Brain pericyte (primary cell): ENCODE measurements at places on chromosomes 12 and 14.

- peak; percentile 34 for DNase-seq
Measured at GRCh38 chr12:109597795-109598427, 24.3 kb downstream of the MVK start.

DNA sequence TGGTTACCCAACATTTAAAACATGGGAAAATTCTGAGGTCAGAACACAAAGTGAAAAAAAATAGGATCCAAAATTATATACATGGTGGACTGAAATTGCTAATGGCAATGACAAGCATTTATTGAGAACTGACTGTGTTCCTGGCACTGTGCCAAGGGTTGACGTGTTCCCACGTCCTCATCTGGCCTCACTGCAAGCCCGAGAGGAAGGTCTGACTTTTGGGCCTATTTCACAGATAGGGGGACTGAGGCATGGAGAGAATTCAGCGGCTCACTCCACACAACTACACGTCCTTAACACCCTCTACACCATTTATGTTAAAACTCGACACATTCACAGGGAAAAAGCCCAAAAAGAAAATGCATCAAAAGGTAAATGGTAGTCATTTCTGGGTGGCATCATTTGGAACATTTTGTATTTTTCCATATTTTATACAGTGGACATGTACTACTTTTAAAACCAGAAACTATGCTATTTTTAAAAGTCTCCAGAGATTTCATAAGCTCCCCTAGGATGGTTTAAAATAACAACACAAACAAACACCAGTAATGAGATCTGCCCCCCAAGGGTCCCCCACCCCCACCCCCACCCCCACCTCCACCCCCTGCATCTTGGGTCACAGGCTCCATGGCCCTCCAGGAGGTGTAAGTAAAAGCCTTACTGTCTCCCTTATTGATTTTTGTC is 27.7 kb downstream of the CLMN start:
- no peak for DNase-seq

DNA sequence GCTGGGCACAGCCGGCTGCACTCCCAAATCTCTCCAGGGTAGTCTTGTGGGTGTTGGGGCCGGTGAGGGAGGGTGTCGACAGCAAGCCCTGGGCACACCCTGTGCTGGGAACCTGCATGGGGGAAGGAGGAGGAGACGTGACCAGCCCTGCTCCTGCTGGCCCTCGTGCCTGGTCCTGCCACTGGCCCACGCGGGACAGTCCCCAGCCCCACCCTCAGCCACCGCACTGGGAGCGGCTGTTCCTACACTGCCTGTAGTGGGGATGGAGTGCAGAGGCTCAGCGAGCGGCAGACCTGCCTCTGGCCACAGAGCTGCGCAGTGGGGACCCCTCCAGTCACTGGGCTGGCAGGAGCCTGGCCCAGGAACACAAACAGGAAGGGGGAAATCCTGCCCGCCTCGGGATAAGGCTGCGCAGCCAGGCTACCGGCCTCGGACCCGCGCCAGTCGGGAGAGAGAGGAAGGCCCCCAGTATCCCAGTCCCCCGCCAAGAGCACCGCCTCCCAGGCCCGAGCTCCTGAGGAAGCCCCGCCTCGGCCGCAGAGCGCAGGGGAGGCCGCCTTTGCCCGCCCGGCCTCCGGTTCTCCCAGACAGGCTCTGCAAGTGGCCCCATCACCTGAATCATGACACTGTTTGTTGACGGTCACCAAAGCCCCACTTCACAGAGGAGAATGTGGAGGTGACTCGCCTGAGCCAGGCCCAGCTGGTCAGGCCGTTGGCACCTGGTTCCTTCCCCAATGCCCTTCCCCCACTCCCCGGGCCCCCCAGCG is 10.6 kb downstream of the AHNAK2 start:
- DNase-seq, result no peak

- no peak for DNase-seq
Measured at GRCh38 chr12:49643961-49644619, 20.7 kb downstream of the PRPF40B start.

DNA sequence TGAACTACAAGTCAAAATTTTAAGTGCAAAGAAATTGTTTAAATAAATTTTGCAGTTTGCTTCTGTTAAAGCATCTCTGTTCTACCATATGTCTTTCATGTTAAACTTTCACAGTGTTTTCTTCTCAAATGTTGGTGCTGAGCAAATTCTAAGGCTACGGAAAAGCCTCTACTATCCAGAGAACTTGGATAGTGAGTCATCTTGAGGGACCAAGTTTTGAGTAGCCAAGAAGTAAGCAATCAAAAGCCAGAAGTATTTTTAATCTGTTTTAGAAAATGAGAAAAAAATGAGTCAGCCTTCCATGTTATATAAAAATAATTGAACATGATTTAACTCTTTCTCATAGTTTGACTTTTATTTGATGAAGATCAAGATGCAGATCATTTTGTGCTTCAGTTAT is 3.3 kb downstream of the BRMS1L start:
- DNase-seq, result no peak

GRCh38 chr12:119423285-119423684 is 88.8 kb downstream of the CCDC60 start:
- no peak for DNase-seq

GRCh38 chr12:6341417-6342139 is at the start of gene TNFRSF1A:
Gene TNFRSF1A, minus strand, starts transcription at chr12:6342076. Its CDS starts 262 bp downstream, at chr12:6341814.
- DNase-seq, result no peak

GRCh38 chr14:80602946-80603345 is 338.6 kb downstream of the CEP128 start:
- no peak for DNase-seq

DNA sequence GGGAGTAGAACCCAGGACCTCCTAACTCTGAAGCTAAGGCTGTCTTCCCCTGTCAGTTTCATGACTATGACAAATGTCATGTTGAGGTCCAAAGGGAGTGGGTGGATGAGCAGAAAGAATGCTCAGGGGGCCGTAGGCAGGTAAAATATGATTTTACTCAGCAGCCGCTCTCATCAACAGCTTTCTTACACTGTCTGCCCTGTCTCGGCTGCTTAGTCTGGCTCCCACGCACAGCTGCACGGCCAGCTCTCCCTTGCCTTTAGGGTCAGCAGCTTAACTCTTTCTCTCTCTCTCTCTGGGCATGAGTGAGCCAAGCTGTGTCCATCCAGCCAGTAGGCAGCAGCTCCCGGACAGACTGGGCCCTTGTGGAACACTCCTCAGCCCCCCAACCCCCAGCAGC is 95.2 kb downstream of the GCH1 start:
- DNase-seq, result no peak

GRCh38 chr12:130673036-130673705 is 42.9 kb downstream of the RIMBP2 start:
- DNase-seq, result no peak

DNA sequence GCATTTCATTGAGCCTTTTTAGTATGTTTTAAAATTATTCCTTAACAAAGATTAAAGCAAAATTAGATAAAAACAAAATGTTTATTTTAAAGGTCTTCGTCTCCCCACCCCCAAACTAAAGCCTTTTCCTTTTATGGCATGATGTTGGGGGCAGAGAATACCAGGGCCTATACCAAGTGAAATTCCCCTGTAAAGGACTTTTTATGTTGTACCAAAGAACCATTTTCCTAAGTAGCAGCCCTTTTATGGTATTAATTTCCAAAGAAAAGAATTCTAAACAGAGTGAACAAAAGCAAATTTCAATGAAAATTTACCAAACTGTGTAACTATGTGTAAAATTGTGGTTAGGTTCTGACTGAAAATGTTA is 71.9 kb upstream of the GNPNAT1 start:
- no peak for DNase-seq

GRCh38 chr12:16472631-16473030 is 125.2 kb downstream of the MGST1 start:
- DNase-seq, result no peak

DNA sequence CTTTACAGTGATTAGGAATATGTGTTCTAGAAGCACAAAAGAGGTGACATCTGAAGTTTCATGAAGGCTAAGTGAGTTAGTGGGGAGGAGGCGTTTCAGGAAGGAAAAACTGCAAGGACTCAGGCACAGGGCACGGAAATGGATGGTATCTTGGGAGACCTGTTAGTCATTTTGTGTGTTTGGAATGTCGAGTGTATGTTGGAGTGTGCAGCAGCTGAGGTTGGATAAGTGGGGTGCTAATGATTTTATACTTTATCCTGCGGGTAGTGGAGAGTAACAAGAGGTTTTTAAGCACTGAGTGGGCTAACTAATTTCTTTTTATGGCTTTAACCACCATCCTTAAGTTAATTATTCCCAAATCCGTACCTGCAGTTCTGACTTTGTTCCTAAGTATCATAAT is 571.5 kb upstream of the FBXO33 start:
- no peak for DNase-seq

- no peak for DNase-seq
Measured at GRCh38 chr12:108381787-108382436, 42.8 kb upstream of the CMKLR1 start.

GRCh38 chr12:118068445-118068844 is 7.5 kb upstream of the WSB2 start:
- DNase-seq, result no peak

GRCh38 chr14:93184391-93185348 is at the start of the genes LYSET and MOAP1:
Gene LYSET, plus strand, starts transcription at chr14:93185317. Its CDS starts 89 bp downstream, at chr14:93185406.
Gene MOAP1, minus strand, starts transcription at chr14:93184897. Its CDS starts 655 bp downstream, at chr14:93184242.
- no peak for DNase-seq

- DNase-seq, result no peak
Measured at GRCh38 chr14:89681086-89682018, 264.3 kb upstream of the FOXN3 start.

DNA sequence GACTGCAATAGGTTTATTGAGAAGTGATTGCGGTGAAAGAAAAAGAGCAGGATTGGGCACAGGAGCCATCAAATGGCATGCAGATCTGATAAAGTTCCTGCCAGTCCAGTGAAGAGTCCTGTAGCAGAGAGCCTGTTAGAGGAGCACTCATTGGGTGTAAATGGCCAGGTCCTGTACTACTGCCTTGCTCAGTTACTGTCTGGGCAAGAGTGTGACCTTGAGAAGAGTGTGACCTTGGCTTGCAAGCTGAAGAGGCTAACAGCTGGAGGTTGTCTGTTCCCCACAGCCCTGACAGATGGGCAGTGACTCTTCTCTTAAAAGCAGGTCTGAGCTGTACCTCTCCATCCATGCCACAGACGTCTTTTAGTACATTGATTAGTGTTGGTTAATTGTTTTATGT is 148.6 kb upstream of the SLC38A2 start:
- no peak for DNase-seq

DNA sequence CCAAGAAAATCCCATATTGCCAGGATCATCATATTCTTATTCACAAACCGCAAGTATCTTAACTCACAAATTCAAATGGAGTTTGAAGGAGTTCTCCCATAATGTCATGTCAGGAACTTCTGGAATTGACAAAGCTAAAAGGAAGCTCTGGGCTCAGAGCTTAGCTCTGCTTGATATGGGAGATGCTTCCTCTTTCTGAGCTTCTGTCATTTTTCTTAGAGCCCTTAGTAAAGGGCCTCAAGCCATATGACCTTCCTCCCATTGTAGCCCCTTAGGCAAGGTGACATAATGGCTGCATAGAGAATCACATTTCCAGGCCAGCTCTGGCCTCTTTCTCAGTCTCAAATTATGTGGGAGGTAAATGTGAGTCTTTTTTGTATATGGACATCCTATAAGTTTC is 40.9 kb downstream of the SLC4A8 start:
- DNase-seq, result no peak

DNA sequence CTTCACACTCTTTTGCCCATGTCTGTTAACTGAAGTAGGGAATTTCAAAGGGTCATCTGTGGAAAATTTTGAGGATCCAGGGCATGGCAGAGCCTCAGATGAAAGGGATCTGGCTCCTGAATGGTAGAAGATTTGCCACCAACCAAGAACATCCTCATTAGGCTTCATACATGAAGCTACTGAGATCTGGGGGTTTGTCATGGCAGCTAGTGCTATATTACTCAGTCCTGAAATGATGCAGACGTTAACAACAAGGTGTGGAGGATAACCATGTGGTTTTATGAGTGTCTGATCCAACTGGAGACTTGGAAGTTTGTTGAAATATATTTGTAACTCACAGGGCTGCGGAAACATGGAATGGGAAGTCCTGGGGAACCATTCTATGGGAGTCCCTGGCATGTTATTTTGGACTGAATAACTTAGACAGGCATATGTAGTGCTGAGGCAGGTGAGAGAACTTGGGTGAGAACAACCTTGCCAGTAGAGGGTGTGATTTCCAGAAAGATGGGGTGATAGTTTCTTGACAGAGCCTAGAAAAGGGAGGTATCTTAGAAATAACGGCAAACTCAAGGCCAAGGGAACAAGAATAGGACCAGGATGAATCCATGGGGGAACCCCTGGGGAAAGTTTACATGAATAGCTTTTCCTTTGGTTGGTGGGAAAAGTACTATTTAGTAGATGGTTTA is 42.0 kb upstream of the C12orf75 start:
- no peak for DNase-seq

DNA sequence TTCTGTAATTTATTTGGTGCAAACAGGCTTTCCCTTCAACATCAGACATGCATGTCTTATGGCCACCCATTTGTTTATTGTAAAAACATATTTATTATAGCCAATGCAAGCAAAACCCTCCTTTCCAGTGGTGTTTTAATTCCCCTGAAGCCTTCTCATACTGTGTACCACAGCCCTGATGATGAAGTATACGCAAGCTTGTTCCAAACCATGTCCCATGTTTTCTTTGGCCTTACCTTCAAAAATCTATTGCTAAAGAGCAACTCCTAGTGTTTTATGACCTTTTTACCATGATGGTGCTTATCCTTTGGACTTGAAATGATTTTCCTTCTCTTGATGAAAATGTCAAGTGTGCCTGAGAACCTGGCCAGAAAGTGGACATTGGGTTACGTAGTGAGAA is 85.9 kb upstream of the CCDC91 start:
- peak; percentile 34 for DNase-seq

DNA sequence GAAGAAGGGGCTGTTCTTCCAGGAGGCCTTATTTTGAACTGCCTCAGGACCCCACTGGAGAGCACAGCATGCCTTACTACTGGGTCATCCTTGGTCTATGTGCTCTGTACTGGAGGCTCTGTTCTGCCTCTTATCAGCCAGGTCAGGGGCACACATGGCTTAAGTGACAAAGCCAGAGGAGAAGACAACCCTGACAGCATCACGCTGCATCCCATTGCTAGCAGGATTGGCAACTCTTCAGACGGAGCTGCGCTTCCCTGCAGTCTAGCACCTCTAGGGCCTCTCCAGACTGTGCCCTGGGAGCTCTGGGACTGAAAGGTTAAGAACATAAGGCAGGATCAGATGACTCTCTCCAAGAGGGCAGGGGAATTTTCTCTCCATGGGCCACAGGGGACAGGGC is 17.3 kb upstream of the TIGAR start:
- DNase-seq, result no peak

GRCh38 chr12:6772726-6773589 is 638 bp downstream of the LAG3 start:
- DNase-seq, result no peak

- no peak for DNase-seq
Measured at GRCh38 chr12:82645414-82645813, 41.3 kb upstream of the TMTC2 start.

DNA sequence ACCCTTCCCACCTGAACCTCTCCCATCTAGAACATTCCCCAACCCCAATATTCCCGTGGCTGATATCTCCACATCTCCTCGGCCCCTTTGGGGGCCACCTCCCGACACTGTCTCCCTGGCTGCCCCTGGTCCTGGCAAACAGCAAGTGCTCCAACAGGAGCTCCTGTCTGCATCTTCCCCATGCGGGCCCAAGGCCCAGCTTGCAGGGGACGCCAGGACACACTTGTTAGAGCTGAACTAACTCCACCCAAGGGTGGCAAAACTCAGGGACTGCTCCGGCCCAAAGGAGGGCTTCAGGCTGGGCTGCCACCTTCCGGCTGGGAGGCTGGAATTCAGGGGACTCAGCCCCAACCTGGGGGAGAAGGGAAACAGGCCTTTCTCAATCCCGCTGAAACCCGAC is 106.6 kb downstream of the NCOR2 start:
- DNase-seq, result no peak
